ENCODE measurements at places on chromosomes 2 and 18. TPM values are rescaled to one million over a fixed set of nuclear protein-coding genes. Genes with fewer than 3 reads are reported as not detected.

DNA sequence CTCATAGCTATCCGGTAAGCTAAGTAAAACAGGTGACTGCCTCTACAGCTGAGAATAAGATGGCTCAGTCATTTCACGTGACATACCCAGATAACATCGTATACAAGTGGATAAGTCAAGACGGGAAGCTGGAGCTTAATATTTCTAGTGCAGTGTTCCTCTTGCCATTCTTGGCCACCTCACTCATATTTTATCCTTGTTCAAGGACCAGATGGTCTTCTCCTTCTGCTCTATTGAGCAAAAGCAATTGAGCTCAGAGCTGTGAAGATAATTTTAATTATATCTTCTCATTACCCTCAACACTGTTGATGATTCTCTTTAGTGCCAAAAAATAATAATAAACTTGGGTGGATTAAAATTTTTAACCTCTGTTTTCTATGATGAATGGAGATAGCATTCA is 201.1 kb downstream of the DCC start:
- no peaks in the 10 kb centered on the region for H3K36me3 ChIP-seq
- DNase-seq = no peak
- peaks cover 2% of the 10 kb centered on the region for H3K27me3 ChIP-seq

DNA sequence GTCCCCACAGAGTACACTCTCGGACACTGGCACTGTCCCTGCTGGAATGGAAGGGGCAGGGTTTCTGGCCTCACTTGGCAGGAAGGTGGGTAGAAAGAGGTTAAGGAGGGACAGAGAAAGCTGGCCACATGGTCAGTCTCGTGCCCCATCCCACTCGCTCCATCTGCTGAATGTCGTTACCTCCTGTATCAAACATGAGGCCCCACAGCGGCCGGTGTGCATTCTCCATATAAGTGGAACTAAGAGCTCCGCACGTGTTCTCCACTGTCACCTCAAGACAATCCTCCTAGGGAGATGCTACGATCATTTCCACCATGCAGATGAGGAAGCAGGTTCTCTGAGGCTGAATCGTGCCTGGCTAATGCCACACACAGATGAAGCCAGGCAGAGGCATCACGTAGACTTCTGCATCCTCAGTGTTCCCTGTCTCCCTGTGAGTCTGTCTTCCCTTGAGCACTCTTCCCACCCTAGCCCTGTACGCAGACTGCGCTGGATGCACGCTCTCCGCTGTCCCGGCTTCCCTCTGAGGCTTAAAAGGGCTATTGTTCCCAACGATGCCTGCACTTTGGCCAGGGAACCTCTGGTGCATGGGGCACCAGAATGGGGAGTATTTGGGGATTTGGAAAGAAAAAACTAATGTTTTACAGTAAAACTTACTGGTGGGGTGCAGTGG is 35.1 kb downstream of the MAL start:
- no peak for DNase-seq
- no peak overlapping the region for H3K4me3 ChIP-seq
- peaks cover 5% of the 10 kb centered on the region for H3K27me3 ChIP-seq
- no peaks in the 10 kb centered on the region for H3K36me3 ChIP-seq

REG1A gene
- not detected for polyA plus RNA-seq

CCDC148 gene
- polyA plus RNA-seq = not detected

DNA sequence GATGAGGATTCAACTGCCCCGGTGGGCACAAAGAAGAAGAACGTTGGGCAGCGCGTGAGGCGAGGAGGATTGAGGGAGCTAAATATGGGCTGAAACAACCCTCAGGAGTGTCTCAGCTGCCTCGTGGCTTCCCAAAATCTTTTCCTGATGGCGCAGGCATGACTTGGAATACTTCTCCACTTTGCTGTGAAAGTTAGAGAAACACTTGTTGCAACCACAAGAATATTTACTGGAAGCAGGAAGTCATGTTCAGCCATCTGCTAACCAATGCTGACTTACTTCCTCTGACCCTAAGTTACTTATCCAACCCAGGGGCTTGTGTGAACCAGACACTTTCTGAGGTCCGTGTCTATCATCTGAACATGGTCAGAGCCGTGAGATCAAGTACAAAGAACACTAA is 148.8 kb downstream of the ARL4C start:
- H3K27me3 ChIP-seq = no peaks in the 10 kb centered on the region
- peak overlapping the region; percentile 93 for H3K27ac ChIP-seq
- H3K36me3 ChIP-seq = no peaks in the 10 kb centered on the region
- peak overlapping the region; percentile 40 for H3K4me3 ChIP-seq
- peak; percentile 54 for DNase-seq
- H3K4me1 ChIP-seq = peaks cover 33% of the 10 kb centered on the region

GRCh38 chr18:3615374-3615985 is 165.5 kb downstream of the TGIF1 start:
- no peaks in the 10 kb centered on the region for H3K36me3 ChIP-seq
- H3K27ac ChIP-seq = no peak overlapping the region
- no peaks in the 10 kb centered on the region for H3K4me1 ChIP-seq

All from immature natural killer cell (primary cell).